ENCODE measurements at places on chromosomes 4 and X.

GRCh38 chrX:41189156-41189555 is 103.9 kb downstream of the USP9X start:
- DNase-seq = no peak

DNA sequence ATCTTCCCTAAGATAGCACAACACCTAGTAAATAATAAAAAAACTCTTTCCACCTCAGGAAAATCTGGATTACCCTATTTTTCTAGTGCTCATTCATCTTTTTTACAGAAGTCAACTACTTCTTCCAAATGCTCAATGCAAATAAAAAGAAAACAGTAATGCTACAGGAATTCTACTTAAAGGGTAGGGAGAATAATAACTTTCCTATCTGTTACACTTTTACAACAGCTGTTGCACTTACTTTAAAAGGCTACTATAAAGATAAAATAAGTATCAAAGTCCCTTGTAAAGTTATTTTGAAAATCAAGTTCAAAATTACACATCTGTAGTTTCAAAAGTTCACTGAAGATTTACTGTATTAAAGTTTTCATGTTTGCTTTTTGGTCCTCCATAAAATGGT is 37.6 kb downstream of the THOC2 start:
- DNase-seq = no peak

DNA sequence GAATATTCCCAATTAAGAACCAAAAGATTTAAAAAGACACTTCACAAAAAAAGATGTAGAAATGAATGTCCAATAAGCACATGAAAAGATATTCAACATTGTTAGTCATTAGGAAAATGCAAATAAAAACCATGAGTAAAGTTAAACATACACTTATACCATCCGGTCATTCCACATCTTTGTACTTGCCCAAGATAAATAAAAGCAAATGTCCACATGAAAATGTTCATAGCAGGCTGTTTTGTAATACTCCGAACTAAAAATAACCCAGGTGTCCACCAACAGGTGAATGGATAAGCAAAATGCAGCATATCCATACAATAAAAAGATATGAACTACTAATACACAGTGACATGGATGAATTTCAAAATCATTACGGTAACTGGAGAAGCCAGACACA is 28.6 kb upstream of the ZCCHC4 start:
- DNase-seq = no peak

DNA sequence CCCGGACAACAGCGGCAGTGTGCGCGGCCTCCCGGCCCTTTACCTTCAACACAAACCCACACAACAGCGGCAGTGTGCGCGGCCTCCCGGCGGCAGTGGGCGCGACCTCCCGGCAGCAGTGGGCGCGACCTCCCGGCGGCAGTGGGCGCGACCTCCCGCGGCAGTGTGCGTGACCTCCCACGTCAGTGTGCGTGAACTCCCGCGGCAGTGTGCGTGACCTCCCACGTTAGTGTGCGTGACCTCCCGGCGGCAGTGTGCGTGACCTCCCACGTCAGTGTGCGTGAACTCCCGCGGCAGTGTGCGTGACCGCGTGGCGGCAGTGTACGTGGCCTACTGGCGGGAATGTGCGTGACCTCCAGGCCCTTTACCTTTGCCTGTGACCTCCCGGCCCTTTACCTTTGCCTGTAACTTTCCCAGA is 576.6 kb upstream of the FRG1 start:
- DNase-seq = no peak

DNA sequence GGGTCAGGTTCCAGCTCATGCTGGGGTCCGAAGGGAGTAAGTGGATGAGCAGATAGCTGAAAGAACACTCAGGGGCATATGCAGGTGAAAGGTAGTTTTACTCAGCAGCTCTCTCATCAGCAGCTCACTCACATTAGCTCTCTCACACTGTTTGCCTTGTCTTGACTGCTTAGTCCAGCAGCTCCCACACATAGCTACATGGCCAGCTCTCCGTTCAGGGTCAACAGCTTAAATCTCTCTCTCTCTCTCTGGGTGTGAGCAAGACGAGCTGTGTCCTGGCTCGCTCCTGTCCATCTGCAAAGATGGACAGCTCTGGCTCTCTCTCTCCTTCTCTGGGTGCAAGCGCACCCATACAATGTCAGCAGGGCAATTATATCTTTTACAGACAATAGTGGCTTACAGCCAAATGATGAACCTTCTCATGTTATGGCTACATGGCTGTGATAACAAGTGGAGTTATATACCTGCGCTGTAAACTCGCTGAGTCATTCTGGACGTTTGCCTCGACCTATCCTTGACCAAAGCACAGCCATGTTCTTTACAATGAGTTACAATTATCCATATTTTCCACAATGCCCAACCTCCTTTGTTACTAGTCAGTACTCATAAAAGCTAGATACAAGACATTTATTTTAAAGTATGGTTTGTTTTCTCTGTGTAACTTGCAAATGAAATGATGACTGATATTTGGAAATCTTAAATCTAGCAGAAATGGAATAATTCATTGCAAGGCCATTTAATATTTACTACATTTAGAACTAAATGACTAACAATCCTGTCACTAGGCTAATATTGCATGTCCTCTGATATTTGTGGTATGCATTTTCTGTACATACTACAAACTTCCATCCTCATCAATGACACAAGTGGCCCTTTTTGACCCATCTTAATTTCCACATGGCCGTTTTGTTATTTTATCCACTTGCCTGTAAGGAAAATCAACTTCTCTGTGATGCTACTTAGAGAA is 9.3 kb downstream of the PAPSS1 start:
- no peak for DNase-seq

- DNase-seq = no peak
Measured at GRCh38 chrX:20595928-20596575, 329.3 kb upstream of the RPS6KA3 start.

DNA sequence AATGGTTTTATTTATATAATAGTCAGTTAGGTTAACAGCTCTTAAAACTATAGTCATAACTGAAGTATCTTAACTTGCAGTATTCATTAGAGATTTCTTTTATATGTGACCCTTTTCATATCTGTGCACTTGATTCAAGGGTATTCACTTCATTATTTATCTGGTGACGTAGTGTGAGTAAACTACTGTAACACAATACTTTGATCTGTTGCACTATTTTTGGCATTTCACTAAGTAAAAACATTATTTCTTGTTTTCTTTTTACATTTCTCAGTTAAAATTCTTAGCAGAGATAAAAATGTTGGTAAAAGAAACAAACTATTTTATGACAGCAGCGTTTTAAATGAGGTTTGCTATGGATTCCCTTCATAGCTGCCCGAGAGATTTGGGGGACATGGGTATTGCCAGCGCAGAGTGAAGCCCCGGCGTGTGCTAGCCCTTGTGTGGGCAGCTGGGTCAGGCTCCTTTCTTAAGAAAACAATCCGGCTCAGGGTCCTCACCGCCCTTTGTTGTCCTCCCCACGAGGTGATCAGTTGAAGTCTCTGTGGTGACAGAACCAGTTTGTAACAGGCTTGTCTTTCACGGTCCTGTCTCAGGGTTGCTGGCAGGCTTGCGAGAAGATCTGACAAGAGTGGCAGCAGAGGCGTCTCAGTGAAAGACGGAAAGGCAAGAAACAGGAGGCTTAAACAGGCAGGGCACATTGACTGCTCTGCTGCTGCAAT is 293.4 kb downstream of the BMPR1B start:
- DNase-seq = no peak

GRCh38 chr4:2981256-2981819 is 18.0 kb downstream of the GRK4 start:
- no peak for DNase-seq

- no peak for DNase-seq
Measured at GRCh38 chrX:8820910-8821527, 19.8 kb upstream of the FAM9A start.

DNA sequence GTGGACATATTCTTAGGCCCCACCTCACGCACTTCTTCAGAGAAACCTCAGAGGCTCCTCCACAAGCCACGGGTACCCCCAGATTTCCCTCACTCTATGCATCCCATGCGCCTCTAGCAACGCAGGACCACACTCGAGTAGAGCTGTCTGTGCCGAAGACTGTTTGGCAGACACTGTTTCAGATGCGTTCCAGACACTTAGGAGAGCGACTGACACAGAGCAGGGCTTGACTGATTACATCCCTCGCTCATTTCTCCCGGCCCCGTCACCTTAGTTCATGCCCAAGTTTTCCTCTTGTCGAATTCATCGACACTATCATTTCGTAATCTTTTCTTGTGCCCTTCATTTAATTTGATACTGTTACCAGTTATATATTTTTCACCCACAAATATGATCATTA is 15.0 kb downstream of the SORBS2 start:
- no peak for DNase-seq

GRCh38 chr4:159758061-159758460 is 655.2 kb downstream of the RAPGEF2 start:
- no peak for DNase-seq

DNA sequence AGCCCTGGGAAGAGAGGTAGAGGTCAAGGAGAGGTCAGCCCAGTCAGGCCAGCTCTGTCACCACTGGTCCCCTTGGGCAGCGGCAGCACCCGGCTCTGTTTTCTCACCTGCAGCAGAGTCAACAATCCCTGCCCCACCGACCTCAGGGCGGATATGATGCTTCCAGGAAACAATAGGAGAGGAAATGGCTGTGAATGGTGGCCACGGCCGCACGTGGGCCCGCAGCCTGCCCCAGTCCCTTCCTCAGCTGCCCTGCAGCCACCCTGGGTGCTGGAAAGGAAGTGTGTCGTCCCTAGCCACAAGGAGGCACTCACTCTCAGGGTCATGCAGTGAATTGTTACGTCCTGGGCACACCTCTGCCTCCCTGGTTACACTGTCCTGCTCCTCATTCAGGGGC is 92.5 kb upstream of the ENPP6 start:
- no peak for DNase-seq

DNA sequence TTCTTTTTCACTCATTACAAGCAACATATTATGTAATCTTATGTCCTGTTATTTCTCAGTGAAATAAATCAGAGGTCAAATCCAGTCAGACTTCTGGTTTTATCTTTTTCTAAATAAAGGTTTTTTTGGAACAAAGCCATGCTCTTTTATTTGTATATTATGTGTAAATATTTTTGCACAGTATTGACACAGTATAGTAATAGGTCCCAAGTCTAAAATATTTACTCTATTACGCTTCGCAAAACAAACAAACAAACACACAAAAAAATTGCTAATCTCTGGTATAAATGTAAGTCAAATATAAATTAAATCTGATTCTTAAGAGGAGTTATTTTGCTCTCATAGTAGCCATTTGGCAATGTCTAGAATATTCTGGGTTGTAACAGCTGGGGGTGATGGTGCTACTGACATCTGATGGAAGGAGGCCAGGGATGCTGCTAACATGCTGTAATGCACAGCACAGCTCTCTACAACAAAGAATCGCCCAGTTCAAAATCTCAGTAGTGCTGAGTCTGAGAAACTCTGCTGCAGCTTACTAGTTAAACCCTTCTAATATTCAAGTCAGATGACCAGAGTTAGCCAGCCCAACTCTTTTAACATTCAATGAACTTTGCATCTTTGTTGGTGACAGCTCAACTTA is 602.1 kb downstream of the RAB28 start:
- DNase-seq = no peak

- no peak for DNase-seq
Measured at GRCh38 chr4:154720123-154720522, 23.7 kb upstream of the LRAT start.

- DNase-seq = peak; percentile 50
Measured at GRCh38 chrX:107565931-107566603, 62.2 kb upstream of the PRPS1 start.

GRCh38 chr4:145048817-145049216 is 49.2 kb downstream of the ANAPC10 start:
- DNase-seq = no peak

- no peak for DNase-seq
Measured at GRCh38 chrX:8845060-8845459, 43.9 kb upstream of the FAM9A start.

- no peak for DNase-seq
Measured at GRCh38 chrX:24168807-24169206, 19.3 kb downstream of the ZFX start.

DNA sequence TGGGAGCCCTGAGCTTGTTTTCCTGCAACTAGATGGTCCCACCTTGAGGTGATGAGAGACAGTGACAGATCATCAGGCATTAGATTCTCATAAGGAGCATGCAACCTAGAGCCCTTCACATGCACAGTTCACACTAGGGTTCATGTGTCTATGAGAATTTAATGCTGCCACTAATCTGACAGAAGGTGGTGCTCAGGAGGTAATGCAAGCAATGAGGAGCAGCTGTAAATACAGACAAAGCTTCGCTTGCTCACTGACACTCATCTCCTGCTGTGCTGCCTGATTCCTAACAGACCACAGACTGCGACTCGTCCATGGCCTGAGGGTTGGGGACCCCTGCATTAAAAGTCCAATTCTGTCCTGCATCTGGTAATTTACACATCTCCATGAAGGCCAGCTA is 141.6 kb downstream of the KCNIP4 start:
- no peak for DNase-seq

- DNase-seq = peak; percentile 4
Measured at GRCh38 chr4:126071346-126072333, 756.9 kb downstream of the FAT4 start.
